ENCODE measurements at places on chromosomes 1 and 21.

GRCh38 chr1:62809788-62810187 lies 25.9 kb downstream of the ATG4C start:
- DNase-seq = no peak

DNA sequence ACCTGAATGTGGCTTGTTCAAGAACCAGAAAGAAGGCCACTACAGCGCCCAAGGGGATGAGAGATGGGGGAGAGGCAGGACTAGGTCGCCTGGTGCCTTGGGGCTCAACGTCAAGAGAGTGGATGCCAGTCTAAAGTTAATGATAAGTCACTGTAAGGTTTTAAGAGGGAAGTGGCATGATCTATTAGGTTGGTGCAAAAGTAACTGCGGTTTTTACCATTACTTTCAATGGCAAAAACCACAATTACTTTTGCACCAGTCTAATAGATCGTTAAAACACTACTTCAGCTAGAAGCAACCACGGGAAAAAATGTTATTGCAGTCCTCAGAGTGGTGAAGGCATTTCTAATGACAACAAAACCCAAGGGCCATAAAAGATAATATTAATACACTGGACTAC lies 2.6 kb upstream of the GJB3 start:
- no peak for DNase-seq

- no peak for DNase-seq
These were observed 4.7 kb downstream of the CHI3L1 start for GRCh38 chr1:203181586-203182386.

GRCh38 chr21:37462087-37462861 lies 95.7 kb downstream of the DYRK1A start:
- no peak for DNase-seq

GRCh38 chr1:1437904-1438376 lies 2.5 kb downstream of the VWA1 start:
- peak; percentile 27 for DNase-seq

DNA sequence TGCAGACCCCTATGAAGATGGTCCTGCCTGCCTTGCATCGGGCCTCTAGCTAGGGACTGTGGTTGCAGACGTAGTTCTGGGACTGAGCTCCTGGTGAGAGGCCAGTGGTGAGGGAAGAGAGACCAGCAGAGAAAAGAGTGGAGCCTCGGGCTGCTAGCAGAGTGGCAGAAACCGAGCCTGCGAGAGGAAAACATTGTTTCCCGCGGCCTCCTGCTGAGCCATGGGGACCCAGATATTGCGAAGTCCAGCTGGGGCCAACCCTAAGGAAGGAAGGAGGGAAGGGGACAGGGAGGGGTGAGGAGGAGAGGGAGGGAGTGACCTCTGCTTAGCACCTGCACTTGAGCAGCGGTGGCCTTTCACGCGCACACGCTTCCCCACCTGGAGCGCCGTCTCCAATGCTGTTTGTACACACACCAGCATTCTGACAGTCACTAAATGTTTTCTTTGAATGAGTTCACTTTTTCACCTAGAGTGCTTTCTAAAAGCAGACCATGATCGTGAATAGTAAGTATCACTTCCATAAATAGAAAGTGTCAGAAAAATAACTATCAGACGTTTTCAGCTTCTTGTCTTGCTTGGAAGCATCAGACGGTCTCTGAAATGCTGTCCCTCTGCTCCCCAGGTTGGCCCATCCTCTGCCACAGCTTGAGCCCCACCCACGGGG lies 2.5 kb upstream of the FNDC10 start:
- DNase-seq = no peak

GRCh38 chr1:196393282-196393681 lies 215.0 kb downstream of the KCNT2 start:
- no peak for DNase-seq

- no peak for DNase-seq
These were observed 1.7 kb upstream of the CHI3L2 start for GRCh38 chr1:111225717-111226400.

GRCh38 chr1:183281039-183281438 lies 95.0 kb downstream of the LAMC2 start:
- DNase-seq = no peak

GRCh38 chr21:40819071-40819900 lies 27.7 kb downstream of the DSCAM start:
- no peak for DNase-seq

- peak; percentile 83 for DNase-seq
These were observed 54.7 kb upstream of the IFFO2 start for GRCh38 chr1:19010995-19011844.

DNA sequence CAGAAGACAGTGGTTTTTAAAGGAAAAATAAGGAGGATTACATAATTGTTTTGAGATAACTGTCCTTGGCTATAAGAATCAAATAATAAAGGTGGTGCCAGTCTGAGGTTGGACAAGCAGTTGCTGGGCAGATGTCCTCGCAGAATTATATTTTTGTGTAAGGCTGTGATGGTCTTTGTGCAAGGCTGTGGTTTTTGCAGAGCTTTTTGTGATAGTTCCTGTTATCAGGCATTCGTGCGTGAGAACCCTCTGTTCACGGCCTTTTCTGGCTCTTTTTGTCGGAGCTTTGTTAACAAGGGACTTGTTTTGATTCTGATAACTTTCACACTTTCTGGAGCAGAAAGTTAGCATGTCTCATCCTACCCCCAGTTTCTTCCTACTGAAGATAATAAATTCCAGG lies 33.4 kb downstream of the SH3BP5L start:
- DNase-seq = no peak

GRCh38 chr1:167674156-167674555 lies 44.1 kb downstream of the RCSD1 start:
- DNase-seq = no peak

- peak; percentile 81 for DNase-seq
These were observed 12.8 kb downstream of the PPFIA4 start for GRCh38 chr1:203038891-203039608.

DNA sequence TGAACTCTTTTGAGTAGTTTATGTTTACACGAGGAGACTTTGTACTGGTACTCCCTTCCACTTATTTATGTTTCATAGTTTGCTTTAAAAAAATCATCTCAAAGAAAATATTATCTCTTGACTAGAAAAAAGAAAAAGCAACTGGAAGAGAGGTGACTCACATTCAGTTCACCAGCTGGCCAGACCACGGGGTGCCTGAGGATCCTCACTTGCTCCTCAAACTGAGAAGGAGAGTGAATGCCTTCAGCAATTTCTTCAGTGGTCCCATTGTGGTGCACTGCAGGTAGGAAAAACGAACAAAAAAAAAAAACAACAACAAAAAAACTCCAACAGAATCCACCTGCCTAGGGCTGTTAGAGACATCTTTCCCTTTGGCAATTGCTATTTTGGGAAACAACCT lies 102.9 kb downstream of the PTPRC start:
- DNase-seq = no peak

GRCh38 chr21:19523061-19523460 lies 1119.5 kb upstream of the TMPRSS15 start:
- DNase-seq = no peak

- DNase-seq = no peak
These were observed 433 bp upstream of the KAZN start for GRCh38 chr1:14598007-14598497.

GRCh38 chr21:14773777-14774345 lies 227.7 kb upstream of the SAMSN1 start:
- DNase-seq = no peak

DNA sequence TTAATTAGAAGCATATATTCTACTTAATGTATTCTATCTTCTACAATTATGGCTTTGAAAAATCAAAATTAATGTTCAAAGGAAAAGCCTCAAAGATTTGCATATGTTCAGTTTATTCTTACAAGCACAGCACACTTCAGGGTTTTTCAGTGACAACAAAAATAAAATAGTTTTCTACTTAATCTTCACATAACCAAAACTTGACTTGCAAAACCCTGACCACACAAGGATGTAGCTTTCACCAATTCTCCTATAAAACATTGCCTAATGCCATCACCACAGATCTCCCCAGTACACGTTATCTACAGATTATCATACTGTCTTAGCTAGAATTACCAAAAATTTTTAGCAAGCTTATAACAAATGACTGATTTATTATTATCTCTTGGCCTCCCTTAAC lies 23.3 kb downstream of the LPAR3 start:
- no peak for DNase-seq

- no peak for DNase-seq
These were observed 36.2 kb upstream of the EFCAB14 start for GRCh38 chr1:46755121-46755520.

DNA sequence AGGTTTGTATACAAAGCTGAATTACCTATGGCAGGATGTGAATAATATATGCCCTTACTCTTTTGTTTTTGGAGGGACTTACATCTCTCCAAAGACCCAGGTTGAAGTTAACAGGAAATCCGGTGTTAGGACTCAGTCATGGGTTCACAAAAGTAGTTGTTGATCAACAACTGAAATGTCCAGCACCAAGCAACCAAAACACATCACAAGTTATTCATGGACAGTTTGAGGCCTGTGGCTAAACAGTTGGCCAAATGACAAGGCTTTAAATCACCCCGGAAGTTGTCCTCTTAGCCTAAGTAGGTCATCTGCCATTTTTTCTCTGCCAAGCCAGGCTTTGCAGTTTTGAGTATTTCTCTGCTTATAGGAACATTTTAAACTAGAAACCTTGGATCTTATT lies 89.9 kb downstream of the CD247 start:
- no peak for DNase-seq

GRCh38 chr1:181583598-181583997 lies 100.3 kb downstream of the CACNA1E start:
- DNase-seq = no peak

DNA sequence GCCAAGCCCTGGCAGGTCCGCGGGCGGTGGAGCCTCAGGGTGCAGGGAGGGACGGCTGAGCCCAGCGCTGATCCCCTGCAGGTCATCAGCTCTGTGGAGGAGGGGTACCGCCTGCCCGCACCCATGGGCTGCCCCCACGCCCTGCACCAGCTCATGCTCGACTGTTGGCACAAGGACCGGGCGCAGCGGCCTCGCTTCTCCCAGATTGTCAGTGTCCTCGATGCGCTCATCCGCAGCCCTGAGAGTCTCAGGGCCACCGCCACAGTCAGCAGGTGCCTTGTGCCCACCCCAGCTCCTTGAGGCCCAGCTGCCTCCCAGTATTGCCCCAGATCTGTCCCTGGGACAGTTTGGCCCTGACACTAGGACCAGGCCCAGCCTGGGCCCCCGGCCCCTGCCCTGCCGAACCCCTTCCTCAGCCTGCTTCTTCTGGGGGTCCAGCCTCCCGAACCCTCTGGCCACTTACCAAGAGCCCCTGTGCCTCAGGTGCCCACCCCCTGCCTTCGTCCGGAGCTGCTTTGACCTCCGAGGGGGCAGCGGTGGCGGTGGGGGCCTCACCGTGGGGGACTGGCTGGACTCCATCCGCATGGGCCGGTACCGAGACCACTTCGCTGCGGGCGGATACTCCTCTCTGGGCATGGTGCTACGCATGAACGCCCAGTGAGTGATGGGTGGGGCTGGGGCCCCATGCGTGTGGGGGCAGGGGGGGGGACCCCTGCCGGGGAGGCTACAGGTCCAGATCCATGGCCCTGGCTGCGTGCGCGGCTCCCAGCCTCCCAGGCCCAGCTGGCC lies 35.4 kb upstream of the C1QA start:
- DNase-seq = no peak

GRCh38 chr1:172622541-172622940 lies 36.4 kb upstream of the FASLG start:
- DNase-seq = no peak

- no peak for DNase-seq
These were observed 110.7 kb upstream of the ERRFI1 start for GRCh38 chr1:8136766-8137165.

DNA sequence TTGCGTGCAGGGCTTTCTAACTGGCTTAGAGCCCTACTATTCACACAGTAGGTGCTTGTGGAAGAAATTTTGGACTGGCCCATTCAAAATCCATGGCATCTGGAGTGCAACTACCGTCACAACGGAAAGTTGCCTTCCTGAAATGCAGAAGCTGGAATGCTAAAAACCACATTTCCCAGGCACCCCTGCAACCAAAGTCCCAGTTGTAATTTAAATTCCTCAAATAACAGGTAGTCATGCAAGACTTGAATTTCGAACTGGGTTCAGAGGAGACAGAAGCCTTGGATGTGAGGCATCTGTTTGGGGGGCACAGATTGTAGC lies 186.7 kb downstream of the TOMM20 start:
- no peak for DNase-seq

- no peak for DNase-seq
These were observed 106.4 kb downstream of the ZC3H11B start for GRCh38 chr1:219506473-219506899.
